Skin of body (tissue), 3 donors: ENCODE measurements at places on chromosomes 1 and 21. TPM values are rescaled to one million over a fixed set of nuclear protein-coding genes. Genes with fewer than 3 reads are reported as not detected.

- no peak for DNase-seq
Observed at GRCh38 chr1:55040933-55041494, 1.7 kb downstream of the PCSK9 start.

DNA sequence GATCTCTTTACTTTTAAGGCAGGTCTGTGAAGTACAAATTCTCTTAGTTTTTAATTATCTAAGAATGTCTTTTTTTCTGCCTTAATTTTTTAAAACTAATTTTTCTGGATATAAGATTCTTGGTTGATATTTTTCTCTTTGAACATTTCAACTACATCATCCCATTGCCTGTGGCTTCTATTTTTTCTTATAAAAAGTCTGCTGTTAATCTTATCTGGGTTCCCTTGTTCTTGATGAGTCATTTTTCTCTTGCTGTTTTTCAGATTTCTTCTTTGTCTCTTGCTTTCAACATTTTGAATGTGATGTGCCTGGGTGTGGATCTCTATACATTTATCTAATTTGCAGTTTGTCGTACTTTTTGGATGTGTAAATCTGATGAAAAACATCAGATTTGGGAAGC, 525.2 kb upstream of the PBX1 start:
- DNase-seq, result no peak

GRCh38 chr1:201742476-201742875, 86.5 kb upstream of the IPO9 start:
- DNase-seq, result no peak

- no peak for DNase-seq
Observed at GRCh38 chr1:25579292-25580252, 36.2 kb downstream of the LDLRAP1 start.

The RAD54L gene
- total RNA-seq, result 4.6 TPM

The TMEM269 gene
- total RNA-seq, result 0.10 TPM

The DMRTB1 gene
- total RNA-seq, result not detected

The IL6R gene
- total RNA-seq, result 10.0 TPM

The PTPRU gene
- total RNA-seq, result 11.2 TPM
